Hair follicular keratinocyte (primary cell): ENCODE measurements at places on chromosomes 5 and 9. TPM values are rescaled to one million over a fixed set of nuclear protein-coding genes. Genes with fewer than 3 reads are reported as not detected.

PRDM9 gene
- not detected in 2 replicates for total RNA-seq

PCDHB9 gene
- total RNA-seq = 0.08 TPM in 1 of 2 replicates, not detected in the other

LURAP1L gene
- total RNA-seq = 3.3 and 10.3 TPM in 2 replicates

PTCH1 gene
- total RNA-seq = 0.76 and 4.8 TPM in 2 replicates

SLC25A48 gene
- not detected in 2 replicates for total RNA-seq

MZB1 gene
- total RNA-seq = 0.16 TPM in 1 of 2 replicates, not detected in the other

TMEM267 gene
- total RNA-seq = 8.2 and 17.3 TPM in 2 replicates

SMIM15 gene
- total RNA-seq = 52.7 and 54.6 TPM in 2 replicates

HAVCR1 gene
- not detected in 2 replicates for total RNA-seq

TMEFF1 gene
- 0.11 and 0.62 TPM in 2 replicates for total RNA-seq

DDX4 gene
- not detected in 2 replicates for total RNA-seq

GAPT gene
- not detected in 2 replicates for total RNA-seq

TMEM171 gene
- total RNA-seq = 1.6 and 4.2 TPM in 2 replicates

DEPDC1B gene
- 13.4 and 31.8 TPM in 2 replicates for total RNA-seq

HTR4 gene
- total RNA-seq = not detected in 2 replicates

SLCO6A1 gene
- not detected in 2 replicates for total RNA-seq

MAP1B gene
- 8.4 and 30.1 TPM in 2 replicates for total RNA-seq
